GM06990 (cell line): ENCODE measurements at places on chromosomes 7 and 10.

- DNase-seq = no peak
Observed at GRCh38 chr7:45968312-45968711, 47.2 kb upstream of the IGFBP3 start.

- no peak for DNase-seq
Observed at GRCh38 chr7:143901332-143901667, 676 bp downstream of the TCAF1 start.

GRCh38 chr7:34747867-34748727, 90.1 kb downstream of the NPSR1 start:
- DNase-seq = no peak

DNA sequence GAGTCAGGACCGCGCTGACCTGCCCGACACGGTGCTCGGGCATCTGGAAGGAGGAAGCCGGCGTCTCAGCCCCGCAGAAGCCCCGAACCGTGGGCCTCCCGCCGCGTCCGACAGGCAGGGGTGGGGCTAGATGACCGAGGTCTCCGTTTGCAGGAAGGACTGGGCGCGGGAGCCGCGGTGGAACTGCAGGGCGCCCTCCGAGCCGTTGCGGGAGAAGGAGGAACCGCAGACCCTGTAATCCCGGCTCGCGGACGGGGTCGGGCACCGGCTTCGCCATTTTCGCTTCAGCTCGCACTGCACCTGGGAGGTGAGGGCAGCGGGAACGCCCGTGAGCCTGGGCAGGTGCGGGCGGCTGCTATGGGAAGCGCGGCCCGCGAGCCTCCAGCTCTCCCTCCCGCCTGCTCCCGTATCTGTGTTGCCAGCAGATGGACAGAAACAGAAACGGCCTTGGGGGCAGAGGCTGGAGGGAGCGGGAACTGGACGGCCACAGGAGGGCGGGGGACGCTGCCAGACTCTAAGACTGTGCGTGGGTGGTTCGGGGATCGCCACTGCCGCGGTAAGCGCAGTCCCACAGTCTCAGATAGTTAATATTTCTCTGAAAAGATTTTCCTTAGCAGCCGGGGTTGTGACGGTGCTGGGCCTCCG, 114.1 kb downstream of the VIPR2 start:
- DNase-seq = no peak

GRCh38 chr10:17203416-17203815, 1.9 kb upstream of the TRDMT1 start:
- no peak for DNase-seq

DNA sequence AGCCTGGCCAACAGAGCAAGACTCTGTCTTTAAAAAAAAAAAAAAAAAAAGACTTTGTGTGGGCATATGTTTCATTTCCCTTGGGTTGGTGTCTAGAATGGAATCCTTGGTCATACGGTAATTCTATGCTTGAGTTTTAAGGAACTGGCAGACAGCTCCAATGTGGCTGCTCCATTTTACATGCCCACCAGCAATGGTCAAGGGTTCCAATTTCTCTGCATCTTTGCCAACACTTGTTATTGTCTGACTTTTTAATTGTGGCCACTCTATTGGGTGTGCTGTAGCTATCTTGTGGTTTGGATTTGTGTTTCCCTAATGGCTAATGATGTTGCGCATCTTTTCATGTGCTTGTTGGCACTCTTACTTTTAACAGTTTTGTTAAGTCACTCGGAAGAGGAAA, 57.6 kb downstream of the BRI3 start:
- no peak for DNase-seq

DNA sequence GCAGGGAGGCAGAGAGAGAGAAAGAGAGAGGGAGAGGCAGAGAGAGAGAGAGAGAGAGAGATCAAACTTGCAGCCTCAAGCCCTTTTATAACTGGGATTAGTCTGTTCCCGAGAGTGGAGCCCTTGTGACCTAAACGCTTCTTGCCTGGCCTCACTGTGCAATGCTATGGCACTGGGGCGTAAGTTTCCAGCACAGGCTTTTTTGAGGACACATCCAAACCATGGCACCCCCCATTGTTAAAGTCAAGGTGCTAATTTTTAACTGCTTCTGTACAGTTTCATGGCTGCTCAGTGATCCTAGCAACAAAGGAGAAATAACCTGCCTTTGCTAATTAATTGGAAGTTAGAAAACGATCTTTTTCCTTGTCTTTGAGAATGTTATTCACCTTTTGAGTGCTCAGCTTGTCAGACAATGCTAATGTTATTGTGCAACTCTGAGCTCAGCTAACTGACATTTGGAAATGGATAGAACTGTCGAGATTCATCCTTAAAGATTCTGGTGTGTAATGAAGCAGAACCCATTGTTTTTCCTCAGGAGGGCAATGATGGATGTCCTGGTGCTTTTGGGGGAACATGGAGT, 268.4 kb downstream of the GLRX3 start:
- DNase-seq = no peak

GRCh38 chr7:117017702-117018266, 64.5 kb downstream of the ST7 start:
- DNase-seq = no peak

- no peak for DNase-seq
Observed at GRCh38 chr7:106372126-106372525, 87.3 kb upstream of the NAMPT start.

DNA sequence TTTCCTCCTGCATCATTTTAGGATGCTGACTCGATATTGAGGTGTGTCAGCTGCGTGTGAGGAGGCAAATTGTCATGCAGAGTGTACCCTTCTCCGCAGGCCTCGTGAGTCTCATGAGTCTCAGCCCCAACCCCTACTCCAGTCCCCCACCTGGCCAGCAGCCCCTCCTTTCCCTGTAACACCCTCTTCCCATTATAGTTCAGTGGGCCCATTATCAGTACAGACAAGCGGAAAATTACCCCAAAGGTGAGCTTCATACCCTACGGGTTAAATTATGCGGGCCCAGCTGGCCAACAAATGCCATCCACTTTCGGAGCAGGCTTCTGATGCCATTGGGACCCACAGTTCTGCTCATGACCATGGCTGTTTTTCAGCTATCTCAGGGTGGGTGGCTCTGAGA, 25.2 kb downstream of the SFTPD start:
- DNase-seq = no peak

DNA sequence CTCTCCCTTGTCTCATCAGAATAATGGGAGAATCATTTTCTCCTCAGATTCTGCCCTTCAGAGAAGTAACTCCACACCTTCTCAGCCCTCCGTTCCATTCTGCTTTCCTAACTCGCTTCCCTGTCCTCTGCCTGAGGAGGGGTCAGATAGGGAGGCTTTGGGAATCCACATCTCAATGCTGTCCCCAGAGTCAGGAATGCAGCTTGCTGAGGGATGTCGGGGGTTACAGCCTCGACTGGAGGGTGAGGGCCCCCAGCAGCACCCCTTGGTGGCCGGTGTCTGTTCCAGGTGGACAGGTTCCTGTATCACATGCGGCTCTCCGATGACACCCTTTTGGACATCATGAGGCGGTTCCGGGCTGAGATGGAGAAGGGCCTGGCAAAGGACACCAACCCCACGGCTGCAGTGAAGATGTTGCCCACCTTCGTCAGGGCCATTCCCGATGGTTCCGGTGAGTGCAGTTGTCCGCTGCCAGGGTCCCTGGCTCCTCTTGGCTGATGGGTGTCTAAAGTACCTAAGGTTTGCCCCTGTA, 6.9 kb downstream of the HKDC1 start:
- DNase-seq = no peak

- no peak for DNase-seq
Observed at GRCh38 chr10:109591601-109592000, 331.7 kb downstream of the XPNPEP1 start.

- DNase-seq = no peak
Observed at GRCh38 chr10:125129076-125129458, 31.3 kb downstream of the CTBP2 start.

DNA sequence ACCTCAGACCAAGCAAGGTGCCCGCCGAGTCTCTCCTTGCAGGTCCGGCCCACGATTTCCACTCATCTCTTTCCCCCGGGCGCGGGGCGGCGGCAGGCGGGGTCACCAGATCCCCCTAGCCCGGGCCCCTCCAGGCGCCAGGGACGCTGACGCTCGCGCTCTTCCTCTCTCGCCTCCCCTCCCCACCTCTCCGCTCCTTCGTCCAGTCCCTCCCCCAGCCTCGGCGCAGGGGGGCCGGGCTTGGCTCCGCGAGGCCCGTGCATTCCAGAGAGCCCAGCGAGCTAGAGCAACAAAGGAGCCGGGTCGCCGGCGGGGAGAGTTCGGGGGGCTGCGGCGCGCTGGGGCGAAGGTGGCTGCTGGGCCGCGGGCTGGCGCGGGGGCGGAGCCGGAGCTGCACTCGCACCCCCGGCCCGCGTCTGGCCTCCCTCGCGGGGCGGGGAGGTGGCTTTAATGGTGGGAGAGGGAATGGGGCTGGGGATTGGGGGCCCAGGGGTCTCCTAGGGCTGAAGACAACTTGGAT, at the start of gene SMO:
SMO (plus strand) TSS at position 262 of the 520 bp plus-strand sequence. CDS start 519 bp downstream, outside the sequence.
- no peak for DNase-seq

DNA sequence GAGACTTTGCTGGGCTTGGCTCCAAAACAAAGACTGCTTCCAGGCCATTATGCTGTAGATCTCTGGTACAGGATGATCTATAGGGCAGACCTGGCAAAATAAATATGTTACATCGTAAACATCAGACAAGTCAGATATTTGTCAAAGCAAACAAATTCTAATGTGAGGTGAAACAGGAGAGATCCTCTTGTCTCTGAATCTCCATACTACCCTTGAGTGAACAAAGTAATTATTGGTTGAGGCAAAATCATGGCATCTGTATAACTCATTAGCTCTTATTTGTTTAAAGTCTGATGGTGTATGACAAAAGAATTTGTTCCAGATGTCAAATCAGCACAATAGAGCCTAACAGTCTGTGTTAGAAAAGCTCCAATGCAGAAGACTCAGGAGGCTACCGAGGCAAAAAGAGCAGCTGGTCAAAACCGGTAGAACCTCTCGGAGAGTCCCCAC, 1291.5 kb downstream of the TYW1 start:
- no peak for DNase-seq

- no peak for DNase-seq
Observed at GRCh38 chr7:151035026-151035717, 6.9 kb downstream of the ABCB8 start.

DNA sequence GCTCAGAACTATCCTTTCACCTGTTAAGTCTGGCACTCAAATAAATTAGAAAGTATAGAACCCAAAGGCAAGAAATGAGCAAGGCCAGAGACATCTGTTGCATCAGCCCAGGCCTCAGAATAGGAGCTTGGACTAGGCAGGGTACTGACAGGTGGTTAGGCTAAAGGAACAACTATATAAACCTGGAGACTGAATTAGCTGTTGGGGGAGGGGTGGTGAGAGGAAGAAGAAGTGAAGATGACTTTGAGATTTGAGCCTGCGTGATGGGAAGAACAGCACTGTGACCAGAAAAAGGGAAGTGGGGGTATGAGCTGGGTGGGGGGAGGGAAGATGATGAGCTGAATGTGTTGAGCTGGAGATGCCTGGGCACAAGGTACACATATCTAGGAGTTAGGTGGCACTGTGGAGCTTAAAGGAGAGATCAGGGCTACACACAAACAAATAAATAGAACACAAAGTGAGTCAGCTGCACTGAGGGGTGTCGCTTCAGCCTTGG, 244.7 kb downstream of the PTEN start:
- DNase-seq = peak; percentile 79

- DNase-seq = no peak
Observed at GRCh38 chr7:56079450-56080185, 13.1 kb downstream of the PHKG1 start.

- no peak for DNase-seq
Observed at GRCh38 chr10:11685787-11686218, 56.4 kb upstream of the ECHDC3 start.

DNA sequence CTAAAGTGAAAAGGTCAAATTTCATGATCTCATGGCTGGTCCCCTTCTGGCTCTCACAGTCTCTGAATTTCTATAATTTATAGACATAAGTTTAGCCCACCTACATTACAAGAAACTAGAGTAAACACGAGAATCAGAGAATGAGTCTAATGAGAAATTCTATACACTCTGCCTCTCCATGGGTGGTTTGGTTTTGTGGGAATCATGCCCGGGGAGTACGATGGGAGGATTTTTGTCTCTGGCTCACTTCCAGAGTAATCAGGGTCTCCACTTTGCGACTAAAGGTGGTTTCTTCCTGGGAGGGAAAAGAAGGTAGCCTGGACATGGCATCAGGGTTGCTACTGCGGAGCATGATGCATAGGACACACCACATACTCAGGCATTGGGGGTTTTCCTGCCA, 69.7 kb downstream of the MRC1 start:
- DNase-seq = no peak

- DNase-seq = no peak
Observed at GRCh38 chr7:30169579-30169978, 34.8 kb downstream of the MTURN start.

DNA sequence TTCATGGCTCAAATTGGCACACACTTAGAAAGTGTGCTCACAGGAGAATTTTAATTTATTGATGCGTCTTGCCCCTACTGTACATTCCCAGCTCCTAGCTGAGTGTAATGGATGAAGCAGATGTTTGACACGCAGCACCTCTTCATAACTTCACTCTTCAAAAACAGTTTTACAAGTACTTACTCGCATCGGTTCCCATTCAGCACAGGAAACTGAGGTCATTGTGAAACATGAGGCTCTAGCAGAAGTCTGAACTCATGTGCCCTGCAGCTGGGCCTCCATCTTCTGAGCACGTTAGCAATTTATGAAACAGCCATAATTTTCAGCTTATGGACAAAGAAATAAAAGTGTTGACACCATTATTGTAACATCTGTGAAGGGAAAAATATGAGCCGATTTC, 558.9 kb upstream of the MGMT start:
- no peak for DNase-seq

DNA sequence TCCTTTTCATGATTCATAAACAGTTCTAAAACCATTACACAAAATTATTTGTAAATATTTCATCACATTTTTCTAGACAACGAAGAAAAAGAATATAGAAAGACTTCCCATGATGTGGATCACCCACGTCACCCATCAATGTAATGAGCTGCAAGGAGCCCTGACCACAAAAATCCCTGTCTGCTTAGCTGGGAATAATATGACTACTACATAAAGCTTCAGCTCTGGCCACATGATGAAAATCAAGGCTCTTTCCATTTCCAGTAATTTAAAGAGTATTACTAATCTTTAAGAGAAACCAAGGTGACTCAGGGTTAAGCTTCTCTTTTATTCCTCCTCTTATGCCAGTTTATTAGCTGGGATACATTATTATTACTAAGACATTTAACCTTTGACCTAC, 180.8 kb upstream of the CACNA2D1 start:
- no peak for DNase-seq

- DNase-seq = no peak
Observed at GRCh38 chr10:35700487-35700882, 58.4 kb upstream of the FZD8 start.

GRCh38 chr7:108059526-108059925, 56.6 kb upstream of the LAMB1 start:
- no peak for DNase-seq

GRCh38 chr7:72007018-72007417, 405.1 kb downstream of the CALN1 start:
- no peak for DNase-seq

- DNase-seq = no peak
Observed at GRCh38 chr10:20898866-20899535, 1.9 kb upstream of the NEBL start.

GRCh38 chr10:21617267-21617666, 83.2 kb downstream of the MLLT10 start:
- DNase-seq = no peak

- DNase-seq = no peak
Observed at GRCh38 chr7:20201380-20201779, 15.8 kb downstream of the MACC1 start.

GRCh38 chr10:4265964-4266363, 481.0 kb upstream of the KLF6 start:
- DNase-seq = no peak

- DNase-seq = peak; percentile 29
Observed at GRCh38 chr7:94050046-94050445, 45.9 kb upstream of the BET1 start.
